ENCODE measurements at places on chromosomes 12 and 14.

DNA sequence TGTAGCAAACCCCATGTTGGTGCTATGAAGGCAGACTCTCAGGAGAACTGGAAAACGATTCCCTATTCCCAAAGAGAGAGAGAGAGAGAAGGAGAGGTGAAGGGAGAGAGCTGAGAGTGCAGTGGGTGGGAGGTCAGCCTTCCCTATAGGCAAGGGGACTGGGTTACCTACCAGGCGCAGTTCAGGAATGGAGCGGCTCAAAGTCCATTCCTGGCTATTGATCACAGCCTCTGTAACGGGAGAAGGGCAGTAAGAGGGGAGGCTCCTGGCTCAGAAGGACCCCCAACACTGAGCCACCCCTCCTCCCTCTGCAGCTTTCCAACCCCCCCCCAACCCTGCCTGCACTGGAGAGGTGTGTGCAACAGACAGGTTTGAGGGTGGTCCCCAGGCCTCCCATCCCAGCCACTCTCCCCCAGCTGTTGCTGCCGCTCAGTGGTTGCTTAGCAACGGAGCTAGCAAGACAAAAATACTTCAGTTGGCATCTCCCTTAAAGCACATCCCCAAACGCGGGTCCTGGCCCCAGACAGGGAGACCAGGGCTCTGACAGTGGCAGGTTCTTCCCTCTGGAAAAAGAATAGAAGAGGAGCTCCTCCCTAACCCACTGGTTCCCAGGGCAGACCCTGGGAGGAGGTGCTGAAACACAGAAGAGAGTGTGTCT lies 3.2 kb downstream of the AGAP2 start:
- no peak for DNase-seq

- no peak for DNase-seq
These were observed 1.8 kb downstream of the SLC8A3 start for GRCh38 chr14:70186900-70187451.

DNA sequence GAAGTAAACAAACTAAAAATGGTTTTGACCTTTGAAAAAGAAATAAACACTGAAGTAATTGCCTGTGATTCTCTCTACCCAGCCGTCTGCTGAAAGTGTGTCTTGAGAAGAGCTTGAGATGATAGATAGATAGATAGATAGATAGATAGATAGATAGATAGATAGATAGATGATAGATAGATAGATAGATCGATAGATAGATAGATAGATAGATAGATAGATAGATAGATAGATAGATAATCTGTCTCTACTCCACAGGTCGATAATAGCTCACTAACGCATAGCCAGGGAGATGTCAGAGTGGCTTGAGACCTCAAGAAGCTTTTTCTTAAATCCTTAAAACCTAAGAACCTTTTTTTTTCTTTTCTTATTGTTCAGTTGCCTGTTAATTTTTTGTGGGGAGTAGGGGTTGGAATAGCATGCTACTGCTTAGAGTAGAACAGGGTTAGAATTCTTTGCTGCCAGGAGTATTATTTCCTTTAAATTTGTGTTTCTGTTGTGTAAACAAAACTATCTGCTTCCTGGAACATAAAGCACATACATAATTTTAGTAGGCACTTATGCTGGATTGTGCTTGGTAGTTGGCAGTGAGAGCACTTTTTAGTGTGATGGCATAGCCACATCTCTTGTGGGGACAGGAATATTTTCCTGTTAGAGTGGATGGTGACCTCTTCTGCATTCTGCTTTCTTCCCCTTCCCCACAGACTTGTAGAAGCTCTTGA lies 169.5 kb downstream of the FBXL14 start:
- no peak for DNase-seq

DNA sequence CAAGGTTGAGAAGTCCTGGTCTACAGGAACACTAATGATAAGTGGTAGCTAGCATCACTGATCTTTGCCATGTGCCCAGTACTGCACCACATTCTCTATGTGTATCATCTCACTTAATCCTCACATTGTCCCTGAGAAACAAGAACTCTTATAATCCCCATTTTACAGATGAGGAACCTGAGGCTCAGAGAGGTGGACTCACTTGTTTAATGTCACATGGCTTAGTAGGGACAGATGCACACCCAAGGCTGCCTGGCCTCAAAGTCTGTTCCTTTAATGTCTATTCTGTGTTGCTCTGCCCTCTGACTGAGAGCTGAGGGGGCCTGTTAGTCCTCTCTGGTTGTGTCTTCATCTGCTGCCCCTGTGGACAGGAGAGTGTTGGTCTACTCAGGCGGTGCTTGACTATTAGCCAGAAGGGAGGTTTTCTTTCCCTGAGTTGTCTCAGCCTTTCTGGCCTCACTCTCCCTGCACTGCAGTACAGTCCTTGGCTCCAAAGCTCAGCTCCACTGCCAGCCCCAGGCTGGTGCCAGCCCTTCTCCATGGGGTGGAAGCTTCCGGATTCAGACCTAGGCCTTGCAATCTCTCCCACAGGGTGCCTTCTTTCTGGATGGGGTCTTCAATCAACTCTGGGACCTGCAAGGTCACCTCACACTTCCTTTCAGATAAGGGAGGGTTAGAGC lies 4.9 kb upstream of the DYNLL1 start:
- no peak for DNase-seq

DNA sequence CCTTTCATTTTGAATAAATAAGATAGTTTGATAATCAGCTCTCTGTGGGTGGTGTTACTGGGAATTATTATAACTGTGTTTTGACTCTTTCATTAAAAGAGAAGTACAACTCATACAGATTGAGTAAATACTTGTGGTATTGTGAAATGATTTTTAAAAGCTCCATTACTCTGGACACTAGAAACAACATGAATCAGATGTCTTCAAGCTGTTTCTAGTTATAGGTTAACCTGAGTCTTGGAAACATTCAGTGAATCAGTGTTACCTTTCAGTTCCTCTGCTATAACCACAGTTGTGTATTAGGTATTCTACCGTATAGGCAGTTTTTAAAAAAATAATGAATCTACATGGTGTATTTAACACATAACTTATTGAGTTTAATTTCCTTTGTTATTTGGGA lies 128.4 kb upstream of the SSTR1 start:
- DNase-seq, result peak; percentile 73

DNA sequence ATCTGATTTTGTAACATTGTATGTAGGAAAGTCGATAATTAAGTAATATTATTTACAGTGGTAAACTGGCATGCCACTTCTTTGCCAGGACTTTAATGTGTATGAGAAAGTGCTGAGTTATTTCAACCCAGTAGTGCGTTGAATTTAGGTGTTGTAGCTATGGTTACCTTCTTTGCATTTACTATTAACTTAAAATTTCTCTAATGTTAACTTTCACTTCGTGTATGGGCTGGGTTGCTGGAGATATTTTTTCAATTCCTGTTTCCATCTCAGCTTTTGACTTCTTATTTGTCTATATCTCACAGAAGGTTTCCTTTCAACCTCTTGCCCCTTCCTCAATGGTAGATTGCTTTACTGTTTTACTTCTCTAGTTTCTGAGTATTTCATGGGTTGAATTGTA lies 1345.6 kb downstream of the FSCB start:
- no peak for DNase-seq

- no peak for DNase-seq
These were observed 210.6 kb upstream of the EGLN3 start for GRCh38 chr14:34161351-34162082.

DNA sequence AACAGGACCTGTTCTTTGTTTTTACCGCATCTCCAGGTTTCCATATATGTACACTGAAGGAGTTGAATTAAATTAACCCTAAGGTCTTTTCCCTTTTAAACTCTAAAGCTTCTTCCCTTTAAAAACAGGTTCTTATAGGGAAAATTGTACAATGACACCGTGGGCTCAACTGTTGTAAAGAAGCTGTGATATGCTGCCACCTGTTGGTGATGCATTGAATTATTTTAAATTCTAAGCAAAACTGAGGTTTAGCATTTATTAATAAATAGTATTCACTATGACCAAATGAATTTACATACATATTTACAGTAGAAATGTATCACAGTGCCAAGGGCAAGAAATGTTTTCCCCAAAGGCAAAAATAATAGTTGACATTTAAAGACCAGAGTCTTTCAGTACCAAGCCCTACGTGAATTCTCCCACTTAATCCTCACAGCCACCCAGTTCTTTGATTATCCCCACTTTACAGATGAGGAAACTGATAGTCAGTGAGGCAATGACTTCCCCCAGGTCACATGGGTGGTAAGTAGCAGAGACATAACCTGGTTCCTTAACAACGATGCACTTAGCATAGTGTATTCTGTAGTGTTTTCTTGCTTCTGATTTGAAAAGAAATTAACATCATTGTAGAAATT lies 35.7 kb upstream of the TMEM263 start:
- DNase-seq, result peak; percentile 66

DNA sequence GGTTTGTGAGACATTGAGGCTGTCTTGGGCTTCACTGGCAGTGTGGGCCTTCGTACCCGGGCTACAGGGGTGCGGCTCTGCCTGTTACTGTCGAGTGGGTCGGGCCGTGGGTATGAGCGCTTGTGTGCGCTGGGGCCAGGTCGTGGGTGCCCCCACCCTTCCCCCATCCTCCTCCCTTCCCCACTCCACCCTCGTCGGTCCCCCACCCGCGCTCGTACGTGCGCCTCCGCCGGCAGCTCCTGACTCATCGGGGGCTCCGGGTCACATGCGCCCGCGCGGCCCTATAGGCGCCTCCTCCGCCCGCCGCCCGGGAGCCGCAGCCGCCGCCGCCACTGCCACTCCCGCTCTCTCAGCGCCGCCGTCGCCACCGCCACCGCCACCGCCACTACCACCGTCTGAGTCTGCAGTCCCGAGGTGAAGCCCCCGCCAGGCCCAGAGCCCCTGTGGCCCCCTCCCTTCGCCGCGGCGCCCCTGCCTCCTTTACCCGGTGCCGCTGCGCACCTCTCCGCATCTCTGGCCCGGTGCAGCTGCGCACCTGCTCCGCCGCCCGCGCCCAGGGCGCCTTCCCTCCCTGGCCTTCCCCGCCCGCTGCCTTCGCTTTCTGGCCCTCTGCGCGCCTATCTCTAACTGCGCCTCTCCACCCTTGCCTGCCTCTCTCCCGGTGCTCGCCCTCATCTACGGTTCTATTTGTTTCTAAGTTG lies at the start of gene ENO2:
Gene ENO2, plus strand, starts transcription at position 335 of the 701 bp plus-strand sequence. CDS start 1,253 bp downstream, outside the sequence.
- peak; percentile 61 for DNase-seq

- DNase-seq, result no peak
These were observed 356.6 kb downstream of the CEP128 start for GRCh38 chr14:80584744-80585505.

GRCh38 chr12:5522432-5523335 lies 90.8 kb downstream of the NTF3 start:
- no peak for DNase-seq

DNA sequence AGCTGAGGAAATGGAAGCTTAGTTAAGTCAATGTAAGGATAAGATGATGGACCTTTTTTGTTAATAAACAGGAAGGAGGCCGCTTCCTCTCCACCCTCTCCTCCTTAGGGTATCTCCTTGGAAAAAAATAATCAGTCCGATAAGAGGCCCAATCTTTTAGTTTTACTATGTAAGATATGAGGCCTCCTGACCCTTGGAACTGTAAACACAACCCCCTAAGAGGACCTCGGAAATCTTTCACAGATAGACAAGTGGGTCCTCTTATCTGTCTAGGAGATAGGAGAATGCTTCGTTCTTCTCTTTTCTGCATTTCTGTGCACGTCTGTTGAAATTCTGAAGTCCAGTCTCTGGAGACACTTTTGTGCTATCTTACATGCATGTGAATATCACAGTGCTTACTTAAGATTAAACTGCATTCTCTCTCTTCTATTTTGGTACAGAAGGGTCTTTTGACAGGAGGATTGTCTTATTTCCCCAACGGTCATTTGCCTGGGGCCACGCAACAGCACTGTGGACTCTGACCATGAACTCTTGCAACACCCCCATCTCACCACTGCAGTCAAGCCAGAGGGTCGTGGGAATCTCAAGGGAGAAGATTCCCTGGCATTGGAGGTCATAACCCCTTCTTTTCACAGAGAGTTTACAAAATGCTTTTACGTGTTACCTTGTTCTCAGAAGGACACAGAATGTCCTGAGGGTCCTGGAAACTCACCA lies 313.0 kb upstream of the RTL1 start:
- peak; percentile 89 for DNase-seq

GRCh38 chr12:88494520-88494919 lies 85.8 kb downstream of the KITLG start:
- DNase-seq, result no peak

GRCh38 chr14:36519431-36520321 lies at the start of gene NKX2-1:
TSS of gene NKX2-1 (minus strand) at chr14:36520232. CDS start at chr14:36520129, 103 bp downstream.
- DNase-seq, result no peak

- peak; percentile 13 for DNase-seq
These were observed 72.8 kb downstream of the TAOK3 start for GRCh38 chr12:118299791-118300460.

DNA sequence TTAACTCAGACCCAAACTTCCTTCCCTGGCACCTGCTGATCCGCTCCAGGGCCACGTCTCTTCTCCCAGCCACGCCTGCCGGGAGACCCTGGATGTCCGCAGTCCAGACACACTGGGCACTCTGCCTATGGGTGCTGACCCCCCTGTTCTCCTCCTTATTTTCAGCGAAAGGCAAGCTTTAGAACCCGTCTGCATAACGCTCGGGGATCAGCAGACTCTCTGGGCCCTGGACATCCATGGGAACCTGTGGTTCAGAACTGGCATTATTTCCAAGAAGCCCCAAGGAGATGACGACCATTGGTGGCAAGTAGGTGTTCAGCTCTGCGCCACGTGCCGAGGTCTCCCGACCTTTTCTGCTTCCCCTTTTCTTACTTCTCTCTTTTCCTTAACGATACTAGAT lies 63.9 kb downstream of the ANKRD9 start:
- no peak for DNase-seq

- DNase-seq, result no peak
These were observed 49.9 kb downstream of the OTX2 start for GRCh38 chr14:56760164-56760914.

DNA sequence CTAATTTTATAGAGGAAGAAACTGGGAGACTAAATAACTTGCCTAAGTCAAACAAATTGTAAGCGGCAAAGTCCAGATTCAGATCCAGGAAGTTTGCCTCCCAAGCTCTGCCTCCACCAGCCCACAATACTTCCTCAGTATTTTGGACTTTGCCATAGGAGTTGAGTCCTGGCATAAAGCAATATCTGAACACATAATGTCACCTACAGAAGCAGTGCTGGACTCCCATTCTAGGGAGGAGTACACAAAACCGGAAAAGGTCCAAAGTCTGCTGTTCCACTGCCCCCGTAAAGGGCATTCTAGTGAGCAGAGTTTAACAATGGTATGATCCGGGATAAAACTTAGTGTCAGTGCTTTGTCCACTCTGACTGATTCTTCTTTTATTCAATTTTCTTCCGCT lies 340.5 kb downstream of the FUT8 start:
- DNase-seq, result no peak

- no peak for DNase-seq
These were observed 143.7 kb downstream of the AACS start for GRCh38 chr12:125208942-125209341.
